ENCODE measurements at places on chromosomes 2 and 18. TPM values are rescaled to one million over a fixed set of nuclear protein-coding genes. Genes with fewer than 3 reads are reported as not detected.

Gene GAREM2
- 0.47 TPM for total RNA-seq

Gene HIBCH
- 27.3 TPM for total RNA-seq

Gene DYSF
- not detected for total RNA-seq

Gene PLGLB1
- 0.32 TPM for total RNA-seq

Gene TMEM182
- 2.1 TPM for total RNA-seq

Gene METTL4
- total RNA-seq = 5.9 TPM
